ENCODE measurements at places on chromosomes 5 and 9.

DNA sequence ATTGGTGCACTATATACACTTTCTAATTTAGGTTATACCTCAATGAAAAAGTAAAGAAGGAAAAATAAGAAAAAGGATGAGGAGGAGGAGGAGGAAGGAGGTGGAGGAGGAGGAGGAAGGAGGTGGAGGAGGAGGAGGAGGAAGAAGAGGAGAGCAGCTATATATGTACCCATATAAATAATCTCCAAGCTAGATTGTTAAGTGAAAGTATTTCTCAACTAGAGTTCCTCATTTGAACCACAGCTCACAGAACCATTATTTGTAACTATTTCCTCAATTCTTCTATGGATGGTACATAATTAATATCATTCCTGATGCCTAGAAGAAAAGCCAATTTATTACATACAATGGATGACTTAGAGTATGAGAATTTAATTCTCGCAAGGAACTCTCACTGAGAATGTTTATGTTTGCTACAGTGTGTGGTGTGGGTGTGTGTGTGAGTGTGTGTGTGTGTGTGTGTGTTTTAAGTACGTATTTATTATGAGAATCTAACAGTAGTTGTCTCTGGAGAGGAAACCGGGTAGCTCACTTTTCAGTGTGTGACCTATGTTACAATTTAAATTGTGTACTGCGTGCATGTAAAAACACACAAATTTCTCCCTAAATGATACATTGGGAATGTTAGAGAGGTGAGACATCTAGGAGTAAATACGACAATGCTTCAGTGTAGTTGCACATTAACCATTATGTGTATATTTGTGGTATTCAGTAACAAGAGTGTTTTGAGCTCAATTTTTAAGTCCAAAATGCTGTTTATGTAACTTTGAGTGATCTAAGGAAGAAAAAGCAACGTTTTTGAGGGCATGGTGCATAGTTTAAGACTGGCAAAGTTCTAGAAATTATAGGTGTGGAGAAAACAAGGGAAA lies 20.2 kb upstream of the NREP start:
- DNase-seq, result no peak

DNA sequence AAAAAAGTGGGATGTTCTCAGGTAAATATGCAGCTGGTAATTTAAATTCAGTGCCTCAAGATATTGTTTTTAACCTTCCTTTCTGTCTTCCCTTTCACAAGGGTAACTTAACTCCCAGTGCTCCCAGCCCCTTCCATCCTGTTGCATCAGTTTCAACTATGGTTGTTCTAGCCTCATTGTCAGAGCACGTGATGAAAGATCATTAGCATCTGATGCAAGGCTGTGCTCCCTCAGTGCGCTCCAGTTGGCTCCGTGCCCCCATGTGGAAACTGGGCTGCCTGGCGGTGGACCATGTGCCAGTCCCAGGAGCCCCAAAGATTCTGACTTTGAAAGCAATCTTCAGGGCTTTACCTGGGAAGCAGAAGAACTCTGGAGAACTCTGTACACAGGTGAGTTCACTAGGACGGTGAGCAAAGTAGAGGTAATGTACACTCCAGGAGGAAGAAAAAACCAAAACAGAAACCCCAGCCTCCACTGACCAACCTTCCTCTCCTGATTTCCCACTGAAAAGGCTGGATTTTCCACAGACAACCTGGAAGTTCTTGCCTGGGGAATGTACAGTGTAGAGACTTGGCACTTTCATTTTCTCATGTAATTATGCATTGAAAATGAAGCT lies 96.9 kb downstream of the SLC1A3 start:
- no peak for DNase-seq

GRCh38 chr5:56328753-56329560 lies 95.8 kb upstream of the ANKRD55 start:
- DNase-seq, result no peak

- no peak for DNase-seq
Observed at GRCh38 chr5:114174131-114174530, 187.7 kb upstream of the KCNN2 start.

Data from C1 segment of cervical spinal cord (tissue), 14 donors.